ENCODE measurements at places on chromosomes 5 and 9. TPM values are rescaled to one million over a fixed set of nuclear protein-coding genes. Genes with fewer than 3 reads are reported as not detected.

RANBP17 gene
- total RNA-seq, result not detected

COX7C gene
- 495 TPM for total RNA-seq

SPINK7 gene
- total RNA-seq, result not detected

LVRN gene
- total RNA-seq, result not detected

FOXI1 gene
- total RNA-seq, result not detected

Measured in CD8-positive, alpha-beta T cell (primary cell).